ENCODE measurements at places on chromosomes 3 and 15.

DNA sequence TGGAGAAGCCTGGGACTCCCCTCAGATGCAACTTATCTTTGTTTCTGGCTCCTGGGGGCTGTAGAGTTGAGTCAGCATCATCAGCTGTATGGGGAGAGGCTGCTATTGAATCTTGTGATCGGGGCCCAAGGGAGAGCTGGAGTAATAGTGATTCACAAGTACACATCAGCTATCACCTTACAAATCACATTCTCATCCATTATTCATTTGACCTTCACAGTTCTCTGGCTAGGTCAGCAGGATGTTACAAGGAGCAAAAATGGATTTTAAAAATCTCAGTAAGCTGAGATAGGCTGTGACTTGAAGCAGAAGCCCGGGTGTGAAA lies 175.0 kb downstream of the OPA1 start:
- no peak for DNase-seq

GRCh38 chr3:134009345-134010000 lies 20.3 kb downstream of the SLCO2A1 start:
- DNase-seq, result no peak

- DNase-seq, result no peak
Observed at GRCh38 chr3:127732303-127732702, 59.6 kb downstream of the ABTB1 start.

- no peak for DNase-seq
Observed at GRCh38 chr3:155991212-155991611, 120.8 kb downstream of the GMPS start.

GRCh38 chr3:29140666-29141065 lies 140.2 kb upstream of the RBMS3 start:
- no peak for DNase-seq

GRCh38 chr3:111690242-111690641 lies 95.1 kb upstream of the ZBED2 start:
- no peak for DNase-seq

GRCh38 chr3:157861076-157861765 lies 245.0 kb downstream of the SHOX2 start:
- no peak for DNase-seq

DNA sequence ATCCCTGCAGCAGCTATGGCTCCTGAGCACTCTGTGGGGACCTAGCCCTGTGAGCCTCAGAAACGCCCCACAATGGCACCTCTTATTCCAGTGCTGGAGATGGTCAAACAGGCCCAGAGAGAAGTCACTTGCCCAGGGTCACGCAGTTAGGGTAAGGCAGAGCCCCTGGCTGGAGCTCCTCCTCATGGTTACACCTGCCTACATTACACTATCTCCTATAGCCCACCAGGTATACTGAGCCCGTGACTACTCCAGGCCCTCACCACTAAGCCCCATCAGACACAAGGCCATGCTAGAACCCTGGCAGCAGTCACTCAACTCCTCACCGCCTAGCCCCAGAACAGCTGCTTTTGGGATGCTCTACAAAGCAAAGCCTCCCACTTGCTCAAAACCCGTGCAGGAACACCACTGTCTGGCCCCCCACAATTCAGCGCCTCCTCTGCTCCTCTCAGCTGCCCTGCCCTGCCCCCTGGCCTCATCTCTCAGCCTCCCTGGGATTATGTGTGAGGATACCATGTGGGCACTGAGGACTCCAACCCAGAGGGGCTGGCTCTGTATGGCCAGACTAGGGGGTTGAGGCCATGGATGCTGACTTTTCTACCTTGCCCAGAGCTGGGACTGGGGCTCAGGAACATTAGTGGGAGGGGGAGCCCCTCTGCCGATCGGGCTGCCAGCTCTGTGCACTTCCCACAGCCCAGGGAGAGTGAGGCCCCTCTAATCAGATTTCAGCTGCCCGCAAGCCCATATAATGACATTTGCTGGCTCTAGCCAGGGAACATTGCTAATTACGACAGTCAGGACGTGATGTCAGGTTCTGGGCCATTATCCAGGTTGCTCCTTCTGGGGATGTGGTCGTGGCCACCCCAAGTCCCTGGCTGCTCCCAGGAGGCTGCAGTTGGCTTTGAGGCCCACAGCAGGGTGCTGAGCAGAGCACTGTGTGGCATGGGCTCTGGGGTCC lies 4.0 kb downstream of the NT5DC2 start:
- no peak for DNase-seq

- no peak for DNase-seq
Observed at GRCh38 chr3:65313666-65314065, 625.9 kb upstream of the ADAMTS9 start.

DNA sequence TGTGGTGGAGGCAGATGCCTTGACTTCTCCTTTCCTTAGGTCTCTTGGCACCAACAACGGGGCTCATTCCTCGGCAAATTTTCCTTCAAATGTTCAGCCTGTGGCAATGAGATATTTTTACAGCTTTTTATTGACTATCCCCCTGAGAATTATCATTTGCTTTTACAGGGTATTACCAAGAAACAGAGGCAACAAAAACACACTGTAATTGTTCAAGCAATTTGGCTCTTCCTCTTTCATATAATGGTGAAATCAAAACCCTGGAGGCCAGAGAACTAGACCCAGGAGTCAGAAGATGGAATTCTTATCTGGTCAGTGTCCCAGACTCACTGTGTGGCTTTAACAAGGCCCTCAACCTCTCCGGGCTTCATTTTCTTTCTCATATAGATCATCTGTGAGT lies 40.1 kb downstream of the TRIM42 start:
- no peak for DNase-seq

Data from activated CD8-positive, alpha-beta memory T cell treated with anti-CD3 and anti-CD28 coated beads for 1 hour (primary cell).